ENCODE measurements at places on chromosomes 3 and 15. TPM values are rescaled to one million over a fixed set of nuclear protein-coding genes. Genes with fewer than 3 reads are reported as not detected.

The TUSC7 gene
- not detected for total RNA-seq

The ZNF662 gene
- 1.4 TPM for total RNA-seq

The CCR1 gene
- not detected for total RNA-seq

The MUSTN1 gene
- not detected for total RNA-seq

The DAZL gene
- total RNA-seq = not detected

The LIPH gene
- total RNA-seq = 0.07 TPM

The CAMKV gene
- total RNA-seq = under 0.01 TPM

The KIF7 gene
- total RNA-seq = 7.5 TPM

The KCNMB3 gene
- 0.46 TPM for total RNA-seq

The UTS2B gene
- total RNA-seq = 0.33 TPM

The FURIN gene
- total RNA-seq = 73.1 TPM

The SUSD5 gene
- total RNA-seq = 3.8 TPM

The LNP1 gene
- 0.99 TPM for total RNA-seq

The FBXO40 gene
- total RNA-seq = under 0.01 TPM

The RNU6-1 gene
- total RNA-seq = not detected

The EPHA3 gene
- total RNA-seq = not detected

The OR5K2 gene
- not detected for total RNA-seq
